Hematopoietic multipotent progenitor cell treated with erythropoietin and hydrocortisone succinate and interleukin-3 and kit ligand, for 17 days (in vitro differentiated cells): ENCODE measurements at places on chromosomes 4 and X.

GRCh38 chr4:138389976-138390685, 148.0 kb upstream of the SLC7A11 start:
- DNase-seq: no peak

- DNase-seq: no peak
Observed at GRCh38 chr4:18923496-18924161, 902.1 kb upstream of the LCORL start.

DNA sequence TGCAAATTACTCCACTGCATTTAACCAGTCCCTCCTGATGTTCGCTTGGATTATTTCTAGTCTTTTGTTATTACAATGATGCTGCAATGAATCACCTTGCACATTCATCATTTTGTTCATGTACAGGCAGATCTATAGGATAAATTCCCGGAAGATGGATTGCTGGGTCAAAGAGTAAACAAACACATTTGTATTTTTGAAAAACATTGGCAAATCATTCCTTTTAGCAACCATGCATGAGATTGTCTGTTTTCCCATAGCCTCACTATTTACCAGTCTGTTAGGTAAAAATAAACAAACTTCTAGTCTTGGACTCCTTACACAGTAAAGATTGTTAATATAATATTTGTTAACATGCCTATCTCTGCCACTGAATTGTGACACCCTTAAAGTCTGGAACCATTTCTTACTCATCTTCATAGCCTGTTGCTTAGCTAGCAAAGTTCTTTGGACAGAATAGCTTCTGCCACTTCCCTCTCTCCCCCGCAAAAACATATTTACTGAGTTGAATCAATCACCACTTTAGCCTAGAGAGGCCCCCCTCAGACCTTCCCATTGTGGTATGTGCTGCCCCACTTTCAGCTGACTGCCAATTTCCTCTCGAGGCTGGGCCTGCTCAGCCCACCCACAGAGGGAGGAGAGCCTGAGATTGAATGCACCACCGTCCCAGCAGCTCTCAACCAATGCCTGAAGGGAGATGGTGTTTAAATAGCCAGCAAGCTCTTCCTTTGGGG, 108.4 kb upstream of the ATXN3L start:
- DNase-seq: no peak

- peak; percentile 90 for DNase-seq
Observed at GRCh38 chr4:1726146-1726934, 5.0 kb downstream of the TACC3 start.

- DNase-seq: no peak
Observed at GRCh38 chr4:75985116-75985515, 5.6 kb downstream of the SDAD1 start.

DNA sequence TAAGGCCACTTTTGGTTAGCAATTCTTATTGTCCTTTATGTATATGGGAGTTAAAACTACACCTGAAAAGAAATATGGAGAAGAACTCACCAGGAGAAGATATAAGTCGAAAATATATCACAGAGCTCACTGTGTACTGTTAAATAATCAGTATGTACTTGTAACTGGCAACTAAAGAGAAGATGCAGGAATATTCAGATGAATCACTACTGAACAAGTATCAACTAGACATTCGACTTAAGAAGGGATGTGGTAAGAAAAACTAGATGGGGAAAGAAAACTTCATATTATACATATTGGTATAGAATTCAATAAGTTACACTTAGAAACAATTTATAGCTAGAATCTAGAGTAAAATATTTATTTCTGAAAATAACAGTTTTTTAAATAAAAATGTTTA, 230.0 kb downstream of the CAMK2D start:
- no peak for DNase-seq

- DNase-seq: no peak
Observed at GRCh38 chrX:34880656-34881055, 61.9 kb upstream of the FAM47B start.

DNA sequence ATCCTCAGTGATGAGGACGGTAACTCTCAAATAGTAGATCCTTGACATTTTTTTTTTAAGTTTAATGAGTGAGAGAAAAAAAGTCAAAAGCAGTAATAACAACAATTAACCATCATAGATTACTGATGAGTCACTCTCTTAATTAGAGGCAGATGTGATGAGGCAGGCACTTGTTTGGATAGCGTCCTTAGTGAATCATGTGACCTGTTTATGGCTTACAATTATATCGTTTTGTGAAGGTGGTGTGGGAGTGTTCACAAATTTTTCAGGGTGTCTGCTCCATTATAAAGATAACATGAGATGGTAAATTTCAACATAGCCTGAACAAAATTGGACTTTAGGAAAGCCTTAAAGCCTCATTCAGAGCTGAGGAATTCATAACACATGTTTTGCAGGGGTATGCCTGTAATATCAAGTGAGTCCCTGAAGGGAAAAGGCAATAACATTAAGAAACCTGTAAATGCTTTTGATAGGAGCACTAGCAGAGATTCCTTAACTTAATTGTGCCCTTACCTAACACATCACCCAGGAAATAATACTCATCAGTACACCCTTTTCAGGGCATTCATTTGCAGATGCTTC, 51.9 kb upstream of the XIAP start:
- DNase-seq: peak; percentile 27

DNA sequence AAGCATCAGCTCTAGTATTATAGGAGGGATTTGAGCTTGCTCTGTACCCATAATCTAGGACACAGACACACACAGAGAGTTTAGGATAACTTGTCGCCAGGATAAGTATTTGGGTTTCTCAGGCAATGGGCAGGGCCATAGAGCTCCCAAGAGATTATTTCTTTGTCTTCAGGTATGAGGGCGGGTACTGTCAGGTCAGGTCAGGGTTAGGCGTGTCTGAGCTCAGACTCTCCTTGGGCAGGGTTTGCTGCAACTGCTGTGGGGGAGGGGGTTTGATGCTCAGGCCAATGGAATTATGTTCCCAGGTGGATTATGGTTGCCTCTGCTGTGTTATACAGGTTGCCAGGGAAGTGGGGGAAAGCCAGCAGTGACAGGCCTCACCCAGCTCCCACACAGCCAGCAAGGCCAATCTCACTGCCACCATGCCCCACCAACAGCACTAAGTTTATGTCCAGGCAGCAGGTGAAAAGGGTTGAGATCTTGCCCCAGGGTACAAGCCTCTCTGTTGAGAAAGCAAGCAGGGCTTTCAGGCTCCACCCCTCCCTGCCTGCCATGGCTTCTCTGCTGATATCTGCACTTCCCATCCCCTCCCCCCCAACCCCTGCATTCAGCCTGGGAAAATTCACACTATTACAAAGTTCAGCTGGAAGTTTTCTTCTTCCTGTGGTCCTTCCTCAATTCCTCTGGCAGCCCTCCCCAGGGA, 101.3 kb downstream of the RRAGB start:
- DNase-seq: no peak

DNA sequence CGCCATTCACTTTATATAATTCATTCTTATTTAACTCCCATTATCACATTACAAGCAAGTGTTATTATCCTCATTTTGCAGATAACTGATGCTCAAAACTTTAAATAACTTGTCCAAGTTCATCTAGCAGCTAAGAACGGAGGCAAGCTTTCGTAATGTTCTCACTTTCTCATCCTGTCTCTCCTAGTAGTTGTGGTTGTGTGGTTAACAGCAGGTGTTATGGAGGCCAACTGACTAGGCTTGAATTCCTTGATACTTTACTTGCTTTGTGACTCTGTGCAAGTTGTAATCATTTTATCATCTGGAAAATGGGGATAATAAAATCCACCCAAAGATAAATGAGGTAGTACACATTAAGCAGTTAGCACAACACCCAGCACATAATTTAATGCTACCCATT, 109.9 kb upstream of the PTPN13 start:
- DNase-seq: no peak

- no peak for DNase-seq
Observed at GRCh38 chr4:11297627-11298026, 131.1 kb downstream of the HS3ST1 start.

GRCh38 chr4:100086766-100087431, 103.4 kb downstream of the DDIT4L start:
- no peak for DNase-seq

- DNase-seq: no peak
Observed at GRCh38 chr4:184688447-184688846, 38.9 kb downstream of the PRIMPOL start.

DNA sequence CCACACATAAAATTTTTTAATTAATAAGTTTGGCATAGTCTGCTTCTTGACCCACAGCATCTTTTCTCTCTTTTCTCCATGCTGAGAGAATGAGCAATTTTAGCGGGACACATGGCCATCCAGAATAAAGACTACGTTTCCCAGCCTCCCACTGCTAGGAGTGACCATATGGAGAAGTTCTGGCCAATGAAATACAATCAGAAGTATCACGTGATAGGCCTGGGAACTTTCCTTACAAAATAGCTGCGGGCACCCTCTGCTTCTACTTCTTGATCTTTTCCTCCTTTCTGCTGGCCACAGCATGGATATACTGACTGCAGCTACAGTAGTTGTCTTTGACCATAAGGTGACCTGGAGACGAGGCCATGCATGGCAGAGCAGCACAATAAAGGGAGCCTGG, 348.0 kb downstream of the BCOR start:
- DNase-seq: no peak

- no peak for DNase-seq
Observed at GRCh38 chr4:170137927-170138326, 48.2 kb upstream of the AADAT start.

GRCh38 chr4:121799867-121800501, 1.1 kb upstream of the EXOSC9 start:
- DNase-seq: no peak

DNA sequence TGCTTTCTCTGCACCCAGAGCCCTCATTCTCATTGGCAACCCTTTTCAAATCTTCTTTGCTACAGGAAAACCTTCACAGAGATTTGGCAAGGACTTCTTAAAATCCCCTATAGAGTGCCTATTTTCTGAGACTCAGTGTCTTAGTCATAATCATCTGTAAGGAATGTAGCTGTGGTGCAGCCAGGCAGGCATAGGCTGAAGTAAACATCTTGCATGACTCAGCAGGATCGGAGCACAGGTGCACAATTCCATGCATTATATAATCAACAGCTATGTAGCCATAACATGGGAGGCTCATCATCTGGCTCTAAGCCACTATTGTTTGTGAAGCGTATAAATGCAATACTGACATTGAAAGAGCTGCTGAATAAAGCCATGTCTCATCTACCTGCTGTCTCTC, 368.8 kb downstream of the MAGEE1 start:
- DNase-seq: no peak

- no peak for DNase-seq
Observed at GRCh38 chr4:159284113-159284512, 181.2 kb downstream of the RAPGEF2 start.

DNA sequence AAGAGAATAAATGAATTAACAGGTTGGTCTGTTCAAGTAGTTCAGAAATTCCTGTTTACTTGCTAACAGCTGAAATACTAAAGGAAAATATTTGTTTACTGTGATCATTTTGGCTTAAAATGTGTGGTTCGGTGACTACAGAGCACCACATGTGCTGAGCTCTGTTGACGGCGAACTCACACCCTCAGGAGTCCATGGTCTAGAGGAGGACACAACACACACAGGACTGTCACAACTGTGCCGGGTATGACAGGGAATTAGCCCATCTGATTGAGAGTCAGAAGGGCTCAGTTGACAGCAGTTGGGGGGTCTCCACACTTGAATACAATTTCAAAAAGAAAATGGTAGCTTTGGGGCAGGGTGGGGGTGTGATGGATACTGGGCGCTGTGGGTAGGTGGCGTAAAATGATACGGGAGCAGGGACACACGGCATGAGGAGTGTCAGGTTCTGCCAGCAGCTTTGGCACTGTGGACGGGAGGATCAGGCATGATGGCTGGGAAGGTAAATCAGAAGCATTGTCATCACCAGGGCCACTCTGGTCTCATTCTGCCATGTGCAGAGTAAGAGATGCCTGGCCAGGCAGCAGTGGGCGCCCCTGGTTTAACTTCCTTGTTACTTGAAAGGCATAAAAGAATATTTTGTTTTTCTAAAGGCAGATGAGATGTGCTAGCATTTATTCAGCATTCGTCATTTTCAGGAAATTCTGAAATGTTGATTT, 33.3 kb downstream of the CLDN22 start:
- no peak for DNase-seq

- DNase-seq: no peak
Observed at GRCh38 chr4:3367866-3368265, 73.9 kb upstream of the HGFAC start.

- no peak for DNase-seq
Observed at GRCh38 chr4:25637581-25638220, 17.9 kb upstream of the SLC34A2 start.

GRCh38 chr4:175326796-175327195, 408.6 kb downstream of the ADAM29 start:
- no peak for DNase-seq

GRCh38 chrX:110003167-110004156, 548 bp downstream of the TMEM164 start:
- DNase-seq: peak; percentile 10

DNA sequence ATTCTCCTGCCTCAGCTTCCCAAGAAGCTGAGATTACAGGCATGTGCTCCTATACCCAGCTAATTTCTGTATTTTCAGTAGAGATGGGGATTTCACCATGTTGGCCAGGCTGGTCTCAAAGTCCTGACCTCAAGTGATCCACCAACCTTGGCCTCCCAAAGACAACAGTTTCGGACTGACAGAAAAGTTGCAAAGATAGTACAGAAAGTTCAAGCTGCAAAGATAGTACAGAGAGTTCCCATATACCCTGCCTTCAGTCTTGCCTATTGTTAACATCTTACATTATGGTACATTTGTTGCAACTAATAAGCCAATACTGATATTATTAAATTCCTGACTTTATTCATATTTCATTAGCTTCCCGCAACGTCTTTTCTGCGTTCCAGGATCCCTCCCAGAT, 65.8 kb downstream of the SUPT20HL2 start:
- no peak for DNase-seq

GRCh38 chrX:4179031-4179430, 465.6 kb upstream of the PRKX start:
- DNase-seq: no peak

DNA sequence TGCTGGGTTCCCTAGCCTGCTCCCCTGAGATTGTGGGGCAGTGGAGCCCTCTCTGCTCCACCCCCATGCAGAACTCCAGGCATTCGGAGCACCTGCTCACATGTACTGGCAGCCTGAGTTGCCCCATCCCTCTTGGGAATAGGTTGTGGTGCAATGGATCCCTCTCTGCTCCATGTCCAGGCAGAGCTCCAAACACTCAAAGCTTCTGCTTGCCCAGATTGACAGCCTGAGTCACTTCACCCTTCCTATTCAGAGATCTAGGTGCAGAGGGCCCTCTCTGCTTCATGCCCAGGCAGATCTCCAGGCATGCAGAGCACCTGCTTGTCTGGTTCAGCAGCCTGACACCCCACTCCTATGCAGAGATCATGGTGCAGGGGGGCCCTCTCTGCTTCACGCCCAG, 18.6 kb upstream of the TEX13B start:
- DNase-seq: no peak

DNA sequence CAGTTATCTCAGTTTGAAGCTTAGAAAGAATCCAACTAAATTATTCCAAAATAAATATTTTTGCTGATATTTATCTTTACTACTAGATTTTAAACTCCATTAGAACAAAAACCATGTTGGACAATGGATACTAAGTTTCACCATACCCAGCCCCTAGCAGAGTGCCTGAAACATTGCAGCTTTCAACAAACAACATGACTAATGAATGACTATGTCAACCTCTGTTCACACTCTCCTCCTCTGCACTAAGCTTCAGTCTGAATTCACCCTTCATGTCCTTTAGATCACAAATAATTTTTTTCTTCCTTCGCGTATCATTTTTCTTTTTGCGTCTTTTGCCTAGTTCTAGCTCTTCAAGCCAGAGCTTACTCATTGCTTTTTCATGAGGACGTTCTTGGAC, 315.2 kb downstream of the PCDH10 start:
- DNase-seq: no peak
